ENCODE measurements at places on chromosomes 3 and 15.

DNA sequence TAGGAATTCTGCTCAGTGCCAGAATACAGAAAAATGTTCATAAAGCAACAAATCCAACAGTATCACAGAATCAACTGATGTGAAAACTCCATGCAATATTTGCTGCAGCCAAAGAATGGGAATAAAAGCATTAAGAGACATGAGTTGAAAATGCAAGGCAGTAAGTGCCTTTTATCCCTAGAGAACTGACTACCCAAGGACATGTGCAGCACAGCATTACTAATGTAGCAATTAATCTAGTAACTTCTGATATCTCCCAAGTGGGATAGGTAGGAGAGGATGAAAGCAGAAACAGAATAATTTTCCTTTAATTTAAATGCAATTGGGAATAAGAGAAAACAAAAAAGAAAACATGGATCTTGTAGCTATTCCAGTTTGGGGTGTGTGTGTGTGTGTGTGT, 497.5 kb upstream of the CBLB start:
- DNase-seq, result no peak

DNA sequence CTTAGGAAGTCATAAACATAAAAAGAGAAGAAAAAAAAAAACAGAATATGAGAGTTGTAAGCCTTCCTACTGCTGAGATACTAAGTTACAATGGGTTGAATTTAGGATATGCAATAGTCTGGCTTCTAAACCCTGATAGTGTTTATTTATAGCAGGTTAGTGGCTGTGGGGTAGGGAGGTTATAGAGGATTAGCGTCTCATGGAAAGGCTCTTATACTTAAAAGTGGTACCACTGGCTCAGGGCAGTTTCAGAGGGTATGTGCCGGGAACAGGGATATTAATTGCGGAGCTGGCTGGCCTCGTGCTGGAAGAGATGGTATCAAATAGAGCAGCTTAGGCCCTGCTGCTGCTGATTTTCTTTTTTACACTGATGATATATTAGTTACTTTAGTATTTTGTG, 60.8 kb downstream of the PFN2 start:
- DNase-seq, result no peak

GRCh38 chr3:14404186-14404585, 1.8 kb downstream of the SLC6A6 start:
- DNase-seq, result no peak

- no peak for DNase-seq
Observed at GRCh38 chr3:23438657-23439056, 235.5 kb downstream of the UBE2E2 start.

- no peak for DNase-seq
Observed at GRCh38 chr3:106034313-106034712, 165.5 kb upstream of the CBLB start.

GRCh38 chr15:74408815-74409214, 24.9 kb downstream of the SEMA7A start:
- no peak for DNase-seq

DNA sequence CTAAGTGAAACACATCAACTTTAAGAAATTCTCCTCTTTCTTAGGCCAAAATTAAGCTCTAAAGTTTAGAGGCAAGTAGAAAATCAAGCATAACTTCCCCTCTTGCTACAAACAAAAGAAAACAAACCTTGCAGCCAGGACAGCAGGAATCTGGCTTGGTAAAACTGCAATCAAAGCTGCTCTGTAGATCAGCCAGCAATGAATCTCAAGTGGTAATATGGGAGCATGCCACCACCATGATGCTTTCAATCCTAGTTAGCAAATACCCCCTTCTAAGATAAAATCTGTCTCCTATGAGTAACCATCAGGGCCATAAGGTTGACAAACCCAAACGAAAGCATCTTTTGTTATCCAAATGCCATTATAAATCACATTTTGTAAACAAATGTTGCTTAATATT, 208.3 kb upstream of the PLSCR5 start:
- DNase-seq, result no peak

DNA sequence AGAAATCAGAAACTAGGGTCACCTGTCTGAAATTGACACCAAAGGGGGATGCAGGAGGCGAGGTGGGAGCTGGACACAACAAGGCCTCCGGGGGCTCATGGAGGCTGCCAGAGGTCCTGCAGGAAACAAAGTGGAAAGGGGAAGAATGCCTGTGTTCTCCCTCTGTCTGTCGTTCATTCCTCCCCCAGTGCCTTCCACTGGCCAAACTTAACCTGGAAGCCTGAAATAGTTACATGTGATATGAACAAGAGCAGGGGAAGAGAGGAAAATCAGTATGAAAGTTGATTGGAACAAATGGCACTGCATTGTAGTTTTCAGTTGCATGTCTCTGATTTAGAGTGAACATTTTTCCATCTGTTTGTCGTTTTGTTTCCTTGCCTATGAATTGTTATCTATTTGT, 502.0 kb upstream of the CFAP20DC start:
- no peak for DNase-seq

GRCh38 chr3:187912007-187912406, 166.7 kb upstream of the BCL6 start:
- no peak for DNase-seq

- DNase-seq, result no peak
Observed at GRCh38 chr15:40058476-40059140, 19.6 kb upstream of the SRP14 start.

DNA sequence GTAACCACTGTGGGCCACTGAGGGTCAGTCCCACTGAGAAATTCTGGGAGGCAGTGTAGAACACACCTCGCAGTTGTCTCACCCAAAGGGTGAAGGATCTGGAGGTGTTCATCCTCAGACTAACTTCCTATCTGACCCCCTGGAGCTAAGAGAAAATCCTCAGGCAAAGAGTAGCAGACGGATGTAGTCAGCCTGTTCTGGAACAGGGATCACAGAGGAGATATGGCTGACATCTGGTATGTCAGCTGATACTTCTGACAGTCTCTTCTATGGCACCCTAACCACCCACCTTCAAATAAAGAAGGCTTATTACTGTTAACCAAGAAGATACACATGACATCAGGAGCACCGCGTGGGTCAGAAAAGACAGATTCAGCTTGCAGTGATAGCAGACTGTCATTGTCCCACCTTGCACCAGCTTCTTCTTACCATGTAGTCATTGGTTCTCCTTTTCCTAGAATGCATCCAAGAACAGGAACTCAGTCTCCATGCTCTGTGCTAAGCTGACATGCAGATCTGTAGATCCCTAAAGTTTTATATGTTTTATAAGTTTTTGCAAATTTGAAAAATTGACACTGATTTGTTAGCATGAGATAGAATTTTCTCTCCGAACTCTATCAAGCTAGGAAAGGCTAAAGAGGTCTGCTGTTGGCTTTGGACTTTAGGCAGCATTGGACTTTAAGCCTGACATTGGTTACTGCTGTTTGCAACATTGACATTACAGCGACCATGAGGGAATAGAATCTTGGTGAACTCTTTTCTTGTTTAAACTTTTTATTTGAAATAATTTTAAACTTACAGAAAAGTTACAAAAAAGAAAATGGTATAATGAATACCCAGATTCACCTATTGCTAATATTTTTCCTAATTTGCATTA, 60.4 kb downstream of the KBTBD12 start:
- DNase-seq, result no peak

GRCh38 chr3:86985181-86985826, 5.6 kb downstream of the VGLL3 start:
- no peak for DNase-seq

- no peak for DNase-seq
Observed at GRCh38 chr3:181797431-181797830, 85.7 kb downstream of the SOX2 start.

- DNase-seq, result no peak
Observed at GRCh38 chr3:29764041-29764440, 483.2 kb downstream of the RBMS3 start.

DNA sequence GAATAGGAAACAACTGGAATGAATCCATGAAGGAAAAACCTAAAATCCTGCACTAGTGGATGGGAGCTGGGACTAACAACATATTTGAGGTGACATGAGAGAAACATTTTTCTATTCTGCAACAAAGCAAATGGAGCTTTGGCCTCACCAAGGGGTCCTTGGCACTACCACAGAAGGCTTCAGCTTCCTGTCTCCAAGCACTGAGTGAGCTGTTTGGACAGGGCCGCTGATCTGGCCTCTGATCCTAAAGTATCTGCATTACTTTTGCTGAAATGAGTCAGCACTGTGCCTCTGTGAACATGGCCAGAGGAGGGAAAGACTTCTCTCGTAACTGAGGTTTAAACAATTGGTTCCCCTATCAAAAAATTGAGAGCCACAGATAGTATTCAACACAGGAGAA, 9.0 kb downstream of the ARPP21 start:
- no peak for DNase-seq

Measured in hippocampal formation (tissue), 2 donors.